NCI-H510A (cell line): ENCODE measurements at places on chromosomes 11 and 22.

DNA sequence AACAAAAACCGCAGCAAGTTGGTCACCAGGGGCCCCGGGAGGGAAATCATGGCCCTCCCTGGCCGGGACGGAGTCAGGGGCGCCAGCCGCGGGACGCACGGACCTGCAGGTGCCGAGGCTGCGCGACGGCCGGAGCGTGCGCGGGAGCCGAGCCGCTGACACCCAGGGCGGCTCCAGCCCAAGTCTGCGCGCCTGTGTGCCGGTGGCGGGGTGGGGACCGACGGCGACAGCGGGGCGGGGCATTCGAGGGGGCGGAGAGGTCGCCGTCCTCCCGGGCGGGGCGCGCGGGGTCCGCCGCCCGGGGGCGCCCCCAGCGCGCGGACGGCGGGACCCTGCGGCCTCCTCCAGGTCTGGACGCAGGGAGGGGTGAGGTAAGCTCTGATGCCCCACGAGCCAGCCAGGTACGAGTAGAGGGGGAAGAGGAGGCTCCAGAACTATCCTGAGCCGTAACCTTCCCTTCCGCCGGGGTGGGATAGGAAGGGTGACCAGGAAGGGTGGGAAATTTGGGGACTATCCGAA, at the start of gene ESAM:
ESAM (minus strand) TSS at position 186 of the 519 bp plus-strand sequence; CDS start at position 50, 136 bp downstream.
- peak; percentile 9 for DNase-seq

DNA sequence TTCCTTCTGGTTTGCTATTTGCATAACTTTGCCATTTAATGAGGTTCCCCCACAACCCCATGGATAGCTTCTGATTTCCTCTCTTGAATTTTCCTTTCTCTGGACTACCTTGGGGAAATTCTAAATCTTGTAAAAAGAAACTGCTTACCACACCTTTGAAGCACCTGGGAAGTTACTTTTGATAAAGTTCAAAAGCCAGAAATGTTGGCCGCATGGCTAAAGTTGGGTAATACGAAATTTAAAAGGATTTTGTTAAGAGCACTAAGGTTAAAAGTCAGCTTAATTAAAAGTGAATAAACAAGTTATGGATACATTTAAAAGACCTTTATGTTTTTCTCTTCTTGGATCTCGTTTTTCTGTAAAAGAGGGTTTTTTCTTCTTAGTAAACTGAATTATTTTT, 5.5 kb downstream of the CASP4 start:
- no peak for DNase-seq

DNA sequence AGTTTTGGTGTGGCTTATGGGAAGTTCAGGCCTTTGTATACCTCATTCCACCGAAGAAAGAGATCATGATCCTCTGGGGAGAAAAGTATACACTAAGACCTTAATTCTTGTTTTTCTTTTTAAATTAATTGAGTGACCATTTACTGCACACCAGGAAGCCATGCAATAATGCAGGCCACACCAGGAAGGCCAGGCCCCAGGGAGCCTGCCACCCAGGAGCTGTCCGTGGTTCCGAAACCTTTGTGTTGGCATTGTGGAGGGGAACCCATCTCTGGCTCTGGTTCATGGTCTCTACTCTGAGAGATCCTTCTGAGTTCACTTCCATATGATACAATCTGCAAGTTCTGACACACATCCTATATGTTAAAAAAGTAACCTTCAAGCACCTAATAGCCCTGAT, 291.8 kb downstream of the MIAT start:
- DNase-seq, result no peak

GRCh38 chr11:124310721-124311120, 3.0 kb downstream of the OR8D1 start:
- DNase-seq, result no peak

DNA sequence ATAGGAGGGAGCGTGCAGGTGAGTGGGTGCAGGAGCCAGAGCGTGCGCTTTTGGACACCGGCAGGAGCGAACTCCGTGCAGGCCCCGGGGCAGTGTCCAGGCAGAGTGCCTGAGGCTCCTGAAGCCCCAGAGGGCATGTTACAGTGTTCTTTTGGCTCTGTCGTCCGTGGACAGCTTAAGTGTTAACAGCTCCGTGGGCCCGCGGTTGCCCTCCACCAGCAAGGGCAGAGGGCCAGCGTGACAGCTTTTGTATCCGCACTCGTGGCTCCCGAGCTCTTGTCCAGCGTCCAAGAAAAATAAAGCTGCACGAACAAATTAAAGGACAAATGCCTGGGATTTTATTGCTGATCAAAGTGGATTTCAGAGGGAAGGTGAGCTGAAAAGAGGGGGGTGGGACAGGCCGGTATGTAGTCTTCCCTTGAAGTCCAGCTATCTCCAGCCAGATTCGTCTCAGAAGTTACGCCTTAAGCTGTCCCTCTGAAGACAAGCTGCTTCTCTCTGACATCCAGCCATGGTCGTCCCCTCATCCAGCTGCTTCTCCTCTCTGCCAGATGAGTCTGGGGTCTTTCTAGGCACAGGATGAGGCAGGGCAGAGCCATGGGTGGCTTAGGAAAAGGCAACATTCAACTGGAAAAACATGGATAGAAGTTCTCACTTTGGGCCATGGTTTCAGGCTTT, 968 bp upstream of the TMEM109 start:
- no peak for DNase-seq

DNA sequence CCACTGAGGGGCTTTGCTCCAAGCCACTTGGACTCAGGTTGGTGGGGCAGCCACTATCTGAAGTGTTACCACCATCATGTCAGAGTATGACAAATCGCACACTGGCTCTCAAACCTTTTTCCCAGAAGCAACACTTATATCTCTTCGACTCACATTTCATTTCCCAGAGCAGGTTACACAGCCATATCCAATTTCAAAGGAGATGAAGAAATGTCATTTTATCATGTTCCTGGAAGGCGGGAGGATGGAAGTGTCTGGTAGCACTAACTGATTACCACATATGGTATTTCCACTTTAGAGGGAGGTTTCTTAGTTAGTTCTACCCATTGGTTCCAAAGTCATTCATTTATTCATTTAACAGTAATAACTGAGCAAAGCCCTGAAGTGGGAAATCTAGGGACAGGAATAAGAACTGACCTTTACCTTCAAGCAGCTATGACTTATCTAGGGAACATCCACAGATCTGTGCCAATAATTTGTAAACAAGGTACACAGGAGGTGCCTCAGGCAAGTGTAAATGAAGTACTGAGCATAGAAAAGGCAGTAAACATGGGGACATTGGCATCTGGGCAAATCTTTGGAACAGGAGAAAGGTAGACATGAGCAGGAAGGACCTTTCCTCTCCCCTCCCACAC, 54.9 kb upstream of the LRRC55 start:
- no peak for DNase-seq

DNA sequence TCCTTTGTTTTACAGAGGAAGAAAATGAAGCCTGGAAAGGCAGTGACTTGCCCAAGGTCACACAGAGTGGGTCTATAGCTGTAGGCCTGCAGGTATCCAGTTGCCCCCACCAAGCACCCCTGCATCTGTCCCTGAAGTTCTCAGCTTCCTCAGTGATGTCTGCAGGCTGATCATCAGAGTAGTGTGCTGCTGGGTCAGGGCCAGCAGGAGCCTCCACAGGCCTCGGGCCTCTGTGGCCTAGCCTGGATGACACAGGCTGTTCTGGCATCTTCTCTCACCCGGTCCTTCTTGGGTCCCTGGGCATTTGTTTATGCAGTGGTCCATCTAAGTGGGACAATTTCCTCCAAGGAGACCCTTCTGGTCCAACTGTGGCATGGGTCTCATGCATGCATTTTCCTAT, 74.8 kb upstream of the E2F8 start:
- no peak for DNase-seq

DNA sequence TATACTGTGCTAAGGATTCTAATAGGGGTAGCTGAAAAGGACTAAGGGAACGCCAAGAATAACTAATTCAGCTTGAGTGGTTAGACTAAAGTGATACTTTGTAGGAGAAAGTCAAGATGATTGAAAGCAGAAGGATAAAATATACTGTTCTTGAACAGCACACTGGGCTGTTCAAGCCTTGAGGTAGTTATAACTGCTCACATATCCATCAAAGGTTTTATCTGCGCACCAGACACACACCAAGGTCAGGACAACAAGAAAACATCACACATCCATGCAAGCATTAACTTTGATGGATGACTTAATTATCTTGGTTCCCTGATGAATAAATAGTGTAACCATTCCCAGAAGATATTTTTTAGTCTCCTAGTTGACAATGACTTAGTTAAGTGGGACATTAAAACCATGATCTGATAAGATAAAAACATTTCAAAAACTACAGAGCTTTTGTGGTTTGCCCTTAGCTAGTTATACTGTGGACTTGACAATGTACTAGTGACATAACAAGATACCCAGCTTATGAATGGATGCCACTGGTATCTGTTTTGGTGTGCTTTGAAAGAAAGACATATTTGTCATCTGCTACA, 728.9 kb downstream of the JRKL start:
- no peak for DNase-seq
